ENCODE measurements at places on chromosomes 2 and 18.

DNA sequence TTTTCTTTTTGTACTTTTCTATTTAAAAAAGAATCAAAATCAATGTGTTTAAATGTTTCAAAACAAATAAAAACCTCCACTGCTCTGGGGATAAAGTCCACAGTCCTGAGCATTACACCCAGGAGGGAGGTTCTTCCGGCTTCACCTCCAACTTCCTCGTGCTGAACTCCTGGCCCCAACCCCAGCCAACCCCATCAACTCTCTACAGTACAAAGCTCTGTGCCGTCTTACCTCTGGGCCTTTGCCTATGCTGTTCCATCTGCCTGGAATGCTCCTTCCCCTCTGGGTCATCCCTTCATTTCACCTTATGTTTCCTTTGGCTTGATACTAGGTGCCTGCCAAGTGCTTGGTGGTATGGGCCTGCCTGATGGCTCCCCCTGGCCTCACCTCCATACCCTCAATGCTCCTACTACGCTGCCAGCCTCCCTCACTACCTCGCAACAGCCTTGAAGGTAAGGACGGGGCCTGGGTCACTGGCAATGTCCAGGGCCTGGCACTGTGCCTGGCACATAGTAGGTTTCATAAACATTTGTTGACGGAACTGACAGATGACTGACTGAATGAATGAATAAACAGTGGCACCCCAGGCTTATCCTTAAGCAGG is 28.8 kb downstream of the SDC1 start:
- no peak for DNase-seq

DNA sequence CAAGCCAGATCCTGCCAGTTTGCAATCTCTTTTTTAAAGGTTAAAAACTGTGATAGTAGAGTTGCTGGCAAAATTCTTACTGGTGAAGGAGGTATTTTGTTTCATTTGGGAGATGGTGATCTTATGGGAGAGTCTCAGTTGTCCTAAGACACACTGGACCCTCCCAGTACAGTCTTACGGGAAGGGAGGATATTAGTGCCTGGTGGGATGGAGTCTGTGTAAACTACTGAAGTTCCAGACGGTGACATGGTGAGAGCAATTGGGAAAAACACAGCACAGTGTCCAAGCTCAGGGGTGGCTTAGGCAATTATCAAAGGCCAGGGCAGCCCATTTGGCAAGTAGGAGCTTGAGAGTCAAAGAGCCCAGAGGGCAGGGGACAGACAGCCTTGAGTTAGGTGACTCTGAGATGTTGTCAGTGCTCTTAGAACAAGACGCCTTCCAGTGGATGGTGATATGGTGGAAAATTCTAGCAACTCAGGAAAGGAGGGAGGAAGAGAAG is 143.7 kb upstream of the CCDC68 start:
- DNase-seq, result no peak

DNA sequence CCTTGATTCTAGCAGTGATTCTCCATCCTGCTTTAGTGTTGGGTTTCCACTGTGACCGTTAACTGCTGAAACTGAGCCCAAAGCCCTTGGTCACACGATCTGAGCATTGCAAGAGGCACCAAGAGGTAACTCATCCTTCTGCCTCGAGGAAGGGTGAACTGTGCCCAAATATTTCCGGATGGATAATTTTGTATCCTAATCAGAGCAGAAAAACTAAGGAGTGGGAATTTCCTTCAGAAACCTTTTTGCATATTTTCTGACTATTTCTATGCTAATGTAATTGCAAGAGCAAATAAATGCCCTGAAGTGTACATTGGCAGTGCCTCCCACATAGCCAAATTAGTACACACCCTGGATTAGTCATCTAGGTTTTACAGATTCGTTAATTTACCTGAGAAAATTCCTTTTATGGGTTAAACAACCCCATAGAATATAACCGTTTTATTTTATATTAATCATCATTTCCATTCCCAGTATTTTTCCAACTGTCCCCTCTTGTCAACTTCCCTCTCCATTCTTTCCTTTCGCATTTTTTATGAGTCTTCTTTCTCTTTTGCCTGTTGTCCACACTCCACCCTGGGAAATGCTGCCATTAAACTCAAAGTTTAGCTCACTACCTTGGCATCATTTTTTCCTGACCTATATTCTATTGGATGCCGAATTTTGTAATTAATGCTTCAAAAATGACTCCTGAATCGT is 31.7 kb upstream of the COBLL1 start:
- no peak for DNase-seq

DNA sequence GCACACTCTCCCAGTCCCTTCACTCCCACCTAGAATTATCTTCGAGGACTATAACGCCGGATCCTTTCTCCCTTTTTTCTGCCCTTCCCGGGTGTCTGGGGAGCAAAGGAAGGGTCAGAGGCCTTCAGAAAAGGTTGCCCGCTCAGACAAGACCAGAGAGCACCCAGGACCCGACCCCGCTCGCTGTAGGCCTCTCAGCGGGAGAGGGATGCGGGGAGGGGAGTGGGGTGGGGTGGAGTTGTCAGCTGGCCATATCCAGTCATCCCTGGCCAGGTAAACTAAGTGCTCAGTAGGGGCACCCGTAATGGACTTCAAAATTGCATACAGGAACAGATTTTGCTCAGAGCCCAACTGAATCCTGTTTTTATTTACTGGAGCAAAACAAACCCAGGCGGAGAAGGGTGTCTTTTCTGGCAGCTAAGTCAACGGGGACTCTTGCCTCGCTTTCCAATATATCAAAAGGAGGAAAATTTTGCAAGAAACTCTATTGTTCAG is 65.0 kb downstream of the NOL4 start:
- DNase-seq, result no peak

DNA sequence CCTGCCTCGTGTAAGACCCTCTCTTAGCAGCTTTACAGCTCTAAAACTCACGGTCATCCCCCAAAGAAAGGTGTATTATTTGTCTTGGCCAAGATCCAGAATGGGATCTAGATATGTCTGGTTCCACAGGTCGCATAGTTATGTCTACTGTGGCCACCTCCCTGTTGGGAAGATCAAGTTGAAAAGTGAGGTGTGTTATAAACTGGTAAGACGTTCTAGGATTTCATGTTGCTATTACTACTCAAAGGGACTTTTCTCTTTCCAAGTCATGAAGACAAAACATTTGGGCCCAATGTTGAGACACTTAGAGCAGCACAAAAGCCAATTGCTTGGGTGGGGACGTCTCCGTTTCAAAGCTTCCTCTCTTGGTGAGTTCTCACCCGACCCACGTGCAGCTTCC is 766.0 kb downstream of the RNF144A start:
- no peak for DNase-seq

- DNase-seq, result no peak
These were observed 19.5 kb downstream of the MARCHF4 start for GRCh38 chr2:216352653-216353270.

DNA sequence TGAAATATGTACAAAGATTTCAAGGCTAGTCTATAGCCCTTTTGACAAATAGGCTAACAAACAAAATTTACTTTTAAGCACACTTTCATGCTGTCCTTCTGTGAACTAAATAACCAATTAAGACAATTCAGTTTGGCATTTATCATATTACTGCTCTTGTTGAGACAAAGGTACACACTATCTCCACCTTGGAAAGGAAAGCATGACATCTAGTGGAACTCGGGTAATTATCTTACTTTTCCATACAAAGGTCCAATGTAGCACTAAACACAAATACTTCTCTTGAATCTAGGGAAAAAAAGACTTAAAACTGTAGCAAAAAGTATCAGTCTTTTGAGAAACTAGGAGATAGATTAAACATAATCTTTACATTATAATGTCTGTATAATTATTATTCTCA is 125.0 kb upstream of the CD226 start:
- DNase-seq, result peak; percentile 36

- no peak for DNase-seq
These were observed 220.2 kb upstream of the SMAD7 start for GRCh38 chr18:49170925-49171505.

DNA sequence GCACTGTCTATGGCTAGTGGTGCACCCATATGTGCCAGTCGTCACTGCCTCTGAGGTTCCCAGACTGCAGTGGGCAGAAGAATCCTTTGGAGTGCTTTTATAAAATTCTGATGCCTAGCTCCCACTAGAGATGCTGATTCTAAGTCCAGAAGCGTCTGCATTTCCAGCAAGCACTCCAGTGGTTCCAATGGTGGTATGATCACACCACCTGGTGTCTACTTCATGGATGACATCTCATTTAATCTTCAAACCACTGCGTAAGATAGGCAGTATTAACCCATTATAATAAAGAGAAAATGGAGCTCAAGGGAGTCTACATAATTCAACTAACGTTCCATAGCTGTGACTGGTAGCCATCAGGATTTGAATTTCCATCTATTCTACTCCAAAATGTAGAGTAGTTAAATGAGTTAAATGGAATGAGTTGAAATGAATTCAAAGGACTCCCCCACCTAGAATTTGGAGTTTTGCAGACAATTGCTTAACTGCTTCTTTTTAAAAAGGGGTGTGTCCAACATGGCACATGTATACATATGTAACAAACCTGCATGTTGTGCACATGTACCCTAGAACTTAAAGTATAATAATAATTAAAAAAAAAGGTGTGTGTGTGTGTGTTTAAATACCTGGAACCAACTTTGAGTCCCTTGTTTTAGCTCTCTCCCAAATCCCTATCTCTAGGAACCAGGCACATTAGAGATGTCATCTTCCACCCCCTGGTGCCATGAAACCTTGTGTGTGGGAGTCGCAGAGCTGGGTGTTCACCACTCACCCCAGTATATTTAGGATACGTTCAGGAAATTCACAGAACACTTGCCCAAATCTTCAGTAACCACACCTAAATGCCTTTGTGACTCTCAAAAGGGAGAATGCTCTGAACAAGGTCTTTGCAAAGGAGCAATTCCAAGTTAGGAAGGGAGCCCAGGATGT is 14.1 kb downstream of the LAMA3 start:
- peak; percentile 69 for DNase-seq

DNA sequence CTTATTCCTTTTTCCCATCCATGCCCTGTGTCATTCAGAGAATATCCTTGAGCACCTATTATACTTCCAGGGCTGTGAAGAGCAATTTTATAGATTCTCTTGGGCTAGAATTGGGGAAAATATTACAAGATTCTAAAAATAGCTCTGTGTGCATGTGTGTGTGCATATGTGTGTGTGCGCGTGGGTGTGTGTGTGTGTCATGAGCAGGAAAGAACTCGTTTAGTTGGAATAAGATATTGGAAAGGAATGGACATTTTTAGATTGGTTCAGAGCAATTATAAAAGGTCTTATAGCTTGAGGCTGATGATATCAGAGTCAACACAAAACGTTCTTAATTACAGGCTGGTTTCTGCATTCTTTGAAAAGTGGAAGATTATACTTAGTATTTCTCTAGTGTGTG is 212.1 kb upstream of the COPS8 start:
- peak; percentile 37 for DNase-seq

GRCh38 chr2:17557596-17557995 is 17.1 kb downstream of the VSNL1 start:
- DNase-seq, result no peak

DNA sequence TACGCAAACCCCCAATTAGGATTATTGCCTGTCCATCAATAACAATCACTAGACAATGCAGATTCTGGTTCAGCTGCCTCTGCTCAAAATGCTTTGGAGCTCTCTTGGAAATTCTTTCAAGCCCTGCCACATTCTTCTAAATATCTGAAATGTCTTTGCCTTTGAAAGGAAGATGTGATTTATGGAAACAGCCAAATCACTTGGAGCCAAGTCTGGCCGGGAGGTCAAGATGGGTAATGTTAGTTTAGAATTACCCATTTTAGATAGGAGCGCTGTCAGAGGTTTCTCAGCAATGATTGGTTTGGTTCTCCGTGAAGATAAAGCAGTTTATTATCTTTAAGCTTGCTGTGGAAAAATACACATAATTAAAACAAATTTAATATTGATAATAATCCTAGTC is 306.7 kb downstream of the SETBP1 start:
- DNase-seq, result no peak

GRCh38 chr2:168698969-168699368 is 103.5 kb upstream of the NOSTRIN start:
- no peak for DNase-seq

DNA sequence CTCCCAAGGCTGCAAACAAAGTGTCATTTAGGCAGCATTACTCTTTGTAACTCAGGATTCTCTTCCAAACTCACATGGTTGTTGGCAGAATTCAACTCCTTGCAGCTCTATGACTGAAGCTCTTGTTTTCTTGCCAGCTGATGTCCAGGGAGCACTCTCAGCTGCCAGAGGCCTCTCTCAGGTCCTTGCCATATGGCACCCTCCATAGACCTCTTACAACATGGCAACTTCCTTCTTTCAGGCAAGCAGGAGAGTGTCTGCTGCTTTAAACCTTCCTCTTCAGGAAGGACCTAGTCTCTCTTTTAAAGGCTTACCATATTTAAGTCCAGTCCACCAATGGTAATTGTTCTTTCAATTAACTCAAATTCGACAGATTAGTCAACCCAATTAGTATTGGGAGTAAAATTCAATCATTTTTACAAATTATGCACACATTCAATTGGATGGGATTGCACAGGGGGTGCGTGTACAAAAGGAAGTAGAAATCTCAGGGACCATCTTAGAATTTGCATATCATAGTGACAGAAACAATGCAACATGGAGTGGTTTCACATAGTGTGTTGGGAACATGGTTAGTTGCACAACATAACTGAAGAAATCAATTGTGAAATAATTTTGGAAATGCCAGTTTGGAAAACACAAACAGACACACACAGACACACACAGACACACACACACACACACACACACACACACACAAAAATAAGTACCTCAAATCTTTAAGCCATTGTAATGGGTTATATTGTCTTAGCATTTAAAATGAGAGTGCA is 893.5 kb upstream of the ZEB2 start:
- DNase-seq, result no peak

- DNase-seq, result no peak
These were observed 60.4 kb upstream of the NABP1 start for GRCh38 chr2:191617575-191617974.

DNA sequence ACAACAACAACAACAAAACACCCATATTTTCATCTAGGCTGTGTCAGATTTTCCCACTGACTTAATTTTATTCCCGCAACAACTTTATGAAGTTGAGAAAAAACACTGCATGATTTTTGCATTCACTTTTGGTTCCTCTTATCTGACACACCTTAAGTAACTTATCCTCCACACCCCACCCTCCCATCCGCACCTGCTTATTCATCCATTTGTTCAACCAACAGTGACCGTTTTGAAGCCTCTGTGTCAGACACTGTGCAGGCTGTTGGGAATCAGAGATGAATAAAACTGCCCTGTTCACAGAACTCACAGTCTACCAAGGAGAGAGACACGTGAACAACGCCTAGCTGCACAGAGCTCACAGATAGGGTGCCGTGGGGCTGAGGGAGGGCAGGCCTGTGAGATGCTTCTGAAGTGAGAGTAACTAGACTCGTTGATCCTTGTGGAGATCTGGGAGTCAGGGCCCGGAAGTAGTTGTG is 7.4 kb downstream of the CNNM4 start:
- no peak for DNase-seq

- no peak for DNase-seq
These were observed 76.9 kb upstream of the NABP1 start for GRCh38 chr2:191601060-191601459.

DNA sequence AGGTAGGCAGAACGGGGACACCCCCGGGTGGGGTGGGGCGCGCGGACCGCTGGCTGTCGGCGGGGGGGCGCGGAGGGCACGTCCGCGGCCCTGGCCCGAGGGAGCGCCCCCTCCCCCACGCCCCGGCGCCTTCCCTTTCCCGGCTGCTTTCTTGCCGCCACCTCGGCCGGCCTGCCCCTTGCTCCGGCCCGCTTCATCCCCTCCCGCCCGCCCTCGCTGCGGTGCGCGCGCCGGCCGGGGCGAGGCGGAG is 443 bp downstream of the VAPA start:
- DNase-seq, result peak; percentile 26

Data from fibroblast of skin of right quadriceps (primary cell).